ENCODE measurements at places on chromosomes 13 and 19.

DNA sequence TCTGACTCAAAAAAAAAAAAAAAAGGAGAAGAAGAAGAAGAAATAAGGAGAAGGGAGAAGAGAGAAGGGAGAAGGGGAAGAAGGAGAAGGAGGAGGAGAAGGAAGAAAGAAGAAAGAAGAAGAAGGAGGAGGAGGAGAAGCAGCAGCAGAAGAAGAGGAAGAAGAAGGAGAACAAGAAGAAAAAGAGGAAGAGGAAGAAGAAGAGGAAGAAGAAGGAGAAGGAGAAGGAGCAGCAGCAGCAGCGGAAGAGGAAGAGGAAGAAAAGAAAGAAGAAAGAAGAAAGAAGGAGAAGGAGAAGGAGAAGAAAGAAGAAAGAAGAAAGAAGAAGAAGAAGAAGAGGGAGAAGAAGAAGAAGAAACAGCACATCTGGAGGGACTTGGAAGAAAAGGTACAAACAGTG, 4.1 kb upstream of the CNN1 start:
- DNase-seq: no peak

DNA sequence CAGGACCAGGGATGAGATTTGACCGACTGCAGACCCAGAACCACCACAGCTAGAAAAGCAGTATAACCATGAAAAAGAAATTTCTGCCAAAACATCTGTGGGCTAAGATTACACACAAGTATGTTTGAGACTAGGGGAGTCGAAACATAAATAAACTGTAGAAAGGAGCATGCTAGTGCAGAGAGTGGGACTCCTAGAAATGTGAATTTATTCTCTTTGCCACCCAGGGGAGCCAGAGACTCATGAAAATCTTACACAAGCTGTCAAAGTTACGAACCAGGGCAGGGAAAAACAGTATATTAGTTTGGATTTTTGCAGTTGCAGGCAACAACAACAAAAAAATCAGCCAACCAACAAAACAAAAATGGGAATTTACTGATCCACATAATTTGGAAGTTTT, 12.3 kb upstream of the HSPH1 start:
- DNase-seq: no peak

- no peak for DNase-seq
Measured at GRCh38 chr19:33376423-33376822, 2.9 kb downstream of the CEBPG start.

DNA sequence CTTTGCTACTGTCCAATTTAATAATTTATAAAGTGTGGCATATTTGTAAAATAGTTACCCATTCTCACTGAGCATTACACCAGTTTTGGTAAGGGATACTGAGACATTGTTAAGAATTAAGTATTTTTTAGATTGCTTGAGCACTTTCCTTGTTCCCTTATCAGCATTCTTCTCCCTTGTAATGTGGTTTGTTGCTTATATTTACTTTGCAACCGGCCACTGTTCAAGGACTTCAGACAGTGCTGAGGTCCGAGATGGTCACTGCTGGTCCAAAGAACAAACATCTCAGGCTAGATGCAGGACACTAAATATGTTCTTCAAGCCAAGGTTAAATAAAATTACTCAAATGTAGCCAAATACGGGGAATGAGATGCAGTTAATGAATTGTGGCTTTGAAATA, 161.4 kb downstream of the TM9SF2 start:
- DNase-seq: no peak

GRCh38 chr19:29404015-29404414, 121.8 kb upstream of the VSTM2B start:
- DNase-seq: no peak

- no peak for DNase-seq
Measured at GRCh38 chr13:29889111-29889510, 38.7 kb upstream of the UBL3 start.

DNA sequence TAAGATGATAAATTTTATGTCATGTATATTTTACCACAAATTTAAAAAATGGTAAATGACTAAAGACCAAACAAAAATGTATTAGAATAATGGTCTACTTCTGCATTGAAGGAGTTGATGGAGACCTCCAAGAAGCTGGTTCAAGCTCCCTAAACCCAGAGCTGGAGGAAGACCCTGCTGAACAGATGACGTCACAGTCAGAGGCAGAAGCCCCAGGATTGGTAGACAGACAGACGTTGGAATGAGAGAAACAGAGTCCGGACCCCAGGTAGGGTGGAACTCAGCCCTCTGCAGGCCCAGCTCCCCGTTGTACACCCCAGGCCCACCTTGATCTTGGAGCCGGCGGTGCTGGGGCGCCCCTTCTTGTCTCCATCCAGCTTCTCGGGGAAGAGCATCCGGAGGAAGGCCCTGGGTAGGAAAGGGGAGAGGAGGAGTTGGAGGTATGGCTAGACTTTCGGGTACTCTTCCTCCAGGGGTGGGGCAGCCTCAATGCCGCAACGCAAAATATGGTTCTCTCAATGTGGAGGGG, 25.7 kb upstream of the ZNF414 start:
- DNase-seq: no peak

DNA sequence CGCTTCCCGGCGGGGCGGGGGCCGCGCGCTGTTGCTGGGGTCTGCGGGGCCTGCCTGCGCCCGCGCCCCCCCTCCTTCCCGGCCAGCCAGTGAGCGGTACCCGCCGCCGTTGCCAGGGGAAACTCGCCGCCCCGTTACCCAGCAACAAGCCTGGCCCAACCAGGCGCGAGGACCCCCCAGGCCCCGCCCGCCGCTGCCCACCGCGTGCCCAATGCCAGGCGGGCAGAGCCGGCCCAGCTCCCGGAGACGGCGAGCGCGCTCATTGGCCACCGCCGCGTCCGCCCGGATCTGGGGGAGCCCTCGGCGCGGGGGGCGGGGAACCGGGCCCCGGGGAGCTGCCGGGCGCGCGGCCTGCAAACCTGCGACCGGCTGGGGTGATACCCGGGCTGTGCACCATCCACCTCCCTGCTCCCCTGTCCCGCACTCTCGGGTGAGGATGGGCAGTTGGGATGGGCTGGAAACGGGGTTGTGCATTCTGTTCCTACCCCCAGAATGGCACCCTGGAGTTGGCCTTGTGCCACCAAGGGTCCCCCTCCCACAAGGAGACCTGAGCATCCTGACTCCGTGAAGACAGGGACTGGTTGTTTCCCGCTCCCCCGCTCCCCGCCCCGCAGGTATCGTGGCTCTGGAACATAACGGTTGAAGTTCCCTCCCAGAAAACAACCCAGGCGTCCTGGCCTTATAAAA, 8.8 kb upstream of the BBC3 start:
- DNase-seq: no peak

- no peak for DNase-seq
Measured at GRCh38 chr13:67210208-67210607, 19.9 kb downstream of the PCDH9 start.

DNA sequence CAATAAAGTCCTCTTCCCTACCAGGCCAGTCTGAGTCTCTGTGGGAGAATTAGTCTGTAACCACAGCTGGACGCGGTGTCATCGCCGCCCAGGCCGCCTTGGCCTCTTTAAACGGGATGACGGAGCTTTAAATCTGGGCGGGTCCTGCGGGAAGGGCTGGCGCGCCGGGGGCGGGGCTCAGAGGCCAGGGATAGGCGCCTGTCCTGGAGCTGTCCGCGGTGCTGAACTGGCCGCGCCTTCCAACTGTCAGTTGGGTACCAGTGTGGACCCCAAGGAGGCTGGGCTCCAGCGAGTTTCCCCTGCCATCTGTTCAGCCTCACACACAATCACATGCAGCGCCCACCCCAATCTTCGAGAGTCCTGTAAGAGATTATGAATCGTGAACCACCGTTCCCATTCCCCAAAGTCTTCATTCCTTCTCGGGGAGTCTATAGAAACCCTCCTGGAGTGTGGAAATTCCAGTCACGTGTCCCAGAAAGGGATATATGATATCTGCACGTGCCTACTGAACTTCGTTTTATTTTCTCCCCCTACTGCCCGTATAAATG, 11.5 kb downstream of the APLP1 start:
- DNase-seq: peak; percentile 91

GRCh38 chr13:94558716-94559115, 37.2 kb downstream of the TGDS start:
- DNase-seq: no peak

GRCh38 chr19:8054169-8054568, 1.6 kb downstream of the CCL25 start:
- no peak for DNase-seq

- DNase-seq: no peak
Measured at GRCh38 chr13:54705738-54706137, 1677.1 kb downstream of the OLFM4 start.

DNA sequence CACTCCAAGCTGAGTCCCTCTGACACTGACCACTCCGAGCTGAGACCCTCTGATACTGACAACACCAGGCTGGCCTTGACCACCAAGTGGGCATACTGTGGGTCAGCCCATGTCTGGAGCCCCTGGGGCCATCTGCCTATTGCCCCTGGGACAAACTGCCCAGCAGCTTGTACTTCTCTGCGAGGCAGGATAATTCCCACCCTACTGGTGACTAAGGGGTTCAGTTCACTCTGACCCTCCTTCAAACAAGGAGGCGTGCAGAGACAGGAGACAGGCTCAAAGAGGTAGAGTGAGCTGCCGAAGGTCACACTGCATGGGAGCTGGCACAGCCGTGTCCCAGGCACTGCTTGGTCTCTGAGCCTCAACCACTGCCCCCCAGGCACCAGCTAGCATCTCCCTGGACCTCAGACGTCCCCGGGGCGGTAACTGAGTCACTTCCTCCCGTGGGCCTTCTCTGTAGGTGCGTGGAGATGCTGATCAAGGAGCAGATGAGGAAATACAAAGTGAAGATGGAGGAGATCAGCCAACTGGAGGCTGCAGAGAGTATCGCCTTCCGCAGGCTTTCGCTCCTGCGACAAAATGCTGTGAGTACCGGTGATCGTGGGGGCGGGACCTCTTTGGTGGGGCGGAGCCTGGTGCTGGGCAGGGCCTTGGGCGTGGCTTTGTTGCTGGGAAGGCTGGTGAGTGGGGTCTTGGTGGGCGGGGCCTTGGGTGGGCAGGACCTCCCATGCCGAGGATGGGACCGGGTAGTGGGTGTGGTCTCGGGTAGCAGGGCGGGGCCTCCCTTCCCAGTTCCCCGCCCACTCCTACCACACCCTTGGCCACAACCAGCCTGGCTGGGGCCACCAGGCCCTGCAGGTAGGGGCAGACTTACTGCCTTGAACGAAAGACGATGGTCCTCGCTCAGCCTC, 5.8 kb upstream of the USE1 start:
- DNase-seq: peak; percentile 99

- DNase-seq: no peak
Measured at GRCh38 chr13:92512852-92513251, 713.8 kb upstream of the GPC6 start.

GRCh38 chr19:47341734-47342133, 7.4 kb upstream of the DHX34 start:
- DNase-seq: no peak

- DNase-seq: no peak
Measured at GRCh38 chr19:30757837-30758617, 385.8 kb downstream of the ZNF536 start.

DNA sequence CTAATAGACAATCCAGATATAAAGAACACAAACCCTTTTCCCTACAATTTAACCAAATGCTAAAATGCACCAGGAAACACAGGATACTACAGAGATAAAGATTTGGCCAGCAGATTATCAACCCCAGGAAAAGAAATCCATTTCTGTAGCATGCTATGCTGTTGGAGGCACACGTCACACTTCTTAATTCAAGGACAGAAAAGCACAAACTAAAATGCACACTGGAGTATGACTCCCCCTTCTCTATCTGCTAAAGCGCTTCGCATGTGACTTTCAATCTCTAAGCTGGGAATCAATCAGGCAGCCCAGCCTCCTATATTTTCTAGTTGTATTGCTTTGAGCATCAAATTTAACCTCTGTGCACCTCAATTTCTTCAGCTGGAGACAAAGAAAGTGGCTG, 22.2 kb downstream of the ABCC4 start:
- DNase-seq: no peak

DNA sequence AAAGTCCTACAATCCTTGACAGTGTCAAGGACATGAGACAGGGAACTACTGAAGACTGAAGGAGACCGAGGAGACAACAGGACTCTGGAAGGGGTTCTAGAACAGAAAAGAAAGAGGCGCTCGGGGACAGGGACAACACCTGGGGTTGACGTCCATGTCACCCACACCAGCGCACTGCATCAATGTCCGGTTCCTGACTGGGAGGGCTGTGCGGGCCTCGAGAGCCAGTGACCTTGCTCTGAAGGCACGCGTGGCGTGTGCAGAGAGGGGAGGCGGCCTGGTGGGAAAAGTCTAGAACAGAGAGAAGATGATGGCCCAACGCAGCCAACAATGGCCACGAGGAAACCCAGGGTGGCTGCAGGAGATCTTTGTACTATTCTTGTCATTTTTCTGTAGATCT, 5.7 kb downstream of the CARS2 start:
- DNase-seq: no peak

- DNase-seq: no peak
Measured at GRCh38 chr13:51638216-51638871, 54.1 kb downstream of the WDFY2 start.

DNA sequence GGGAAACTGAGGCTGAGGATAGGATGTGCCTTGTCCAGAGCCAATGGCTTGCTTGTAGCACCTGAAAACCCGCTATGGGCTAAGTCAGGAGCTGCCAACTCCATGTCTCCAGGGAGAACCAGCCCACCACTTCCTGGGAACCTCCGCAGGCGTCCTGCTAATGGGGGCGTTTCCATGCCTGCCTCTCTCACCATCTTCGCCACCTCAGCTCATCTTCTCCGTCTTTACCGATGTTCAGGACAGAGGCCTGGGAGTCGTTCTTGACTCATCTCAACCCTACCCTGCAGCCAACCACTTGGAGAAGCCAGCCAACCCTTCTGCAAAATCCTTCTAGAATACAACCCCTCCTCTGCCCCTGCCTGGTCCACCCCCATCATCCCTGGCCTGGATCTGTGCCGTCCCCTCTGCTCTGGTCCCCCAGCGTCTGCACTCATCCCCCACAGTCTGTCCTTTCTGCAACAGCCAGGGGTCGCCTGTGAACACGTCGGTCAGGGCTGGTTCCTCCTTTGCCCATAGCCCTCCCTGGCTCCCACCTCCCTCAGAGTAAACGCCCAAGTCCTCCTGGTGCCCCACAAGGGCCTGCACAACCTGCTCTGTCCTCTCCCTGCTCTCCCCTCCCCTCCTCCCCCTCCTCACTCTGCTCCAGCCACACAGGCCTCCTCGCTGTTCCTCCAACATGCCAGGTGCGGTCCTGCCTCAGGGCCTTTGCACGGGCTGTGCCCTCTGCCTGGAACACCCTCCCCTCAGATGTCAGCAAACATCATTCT, 31.0 kb downstream of the PTPRS start:
- no peak for DNase-seq

DNA sequence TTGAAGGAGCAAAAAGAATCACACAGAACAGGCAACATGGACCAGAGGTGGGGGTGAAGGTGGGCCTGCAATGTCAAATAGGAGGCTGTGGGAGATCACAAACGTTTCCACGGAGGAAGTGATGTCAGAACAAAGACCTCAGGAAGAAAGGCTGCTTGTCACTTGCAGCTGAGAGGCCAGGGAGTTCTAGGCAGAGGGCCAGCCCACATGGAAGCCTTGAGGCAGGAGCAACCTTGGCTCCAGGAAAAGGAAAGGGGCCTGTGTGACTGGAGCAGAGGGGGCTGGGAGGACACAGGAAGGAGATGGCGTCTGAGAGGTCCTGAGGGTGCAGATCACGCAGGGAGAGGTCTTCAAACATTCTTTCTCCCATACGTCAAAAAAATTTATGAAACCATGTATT, 16.3 kb downstream of the ZNF160 start:
- no peak for DNase-seq

GRCh38 chr13:91804724-91805123, 406.3 kb downstream of the GPC5 start:
- no peak for DNase-seq

GRCh38 chr19:28409859-28410258, 803.1 kb downstream of the UQCRFS1 start:
- DNase-seq: no peak

GRCh38 chr19:36973021-36973843, 57.1 kb downstream of the ZNF568 start:
- DNase-seq: no peak
